ENCODE measurements at places on chromosomes 2 and 18.
A peak's percentile ranks its signal among the peaks of the same experiment; 100 is the strongest.

- DNase-seq = no peak
Observed at GRCh38 chr2:229445019-229445418, 173.9 kb upstream of the PID1 start.

- DNase-seq = peak; percentile 82
Observed at GRCh38 chr2:69724540-69725159, 17.3 kb upstream of the ANXA4 start.

GRCh38 chr2:213818436-213818835, 534.2 kb downstream of the SPAG16 start:
- DNase-seq = no peak

DNA sequence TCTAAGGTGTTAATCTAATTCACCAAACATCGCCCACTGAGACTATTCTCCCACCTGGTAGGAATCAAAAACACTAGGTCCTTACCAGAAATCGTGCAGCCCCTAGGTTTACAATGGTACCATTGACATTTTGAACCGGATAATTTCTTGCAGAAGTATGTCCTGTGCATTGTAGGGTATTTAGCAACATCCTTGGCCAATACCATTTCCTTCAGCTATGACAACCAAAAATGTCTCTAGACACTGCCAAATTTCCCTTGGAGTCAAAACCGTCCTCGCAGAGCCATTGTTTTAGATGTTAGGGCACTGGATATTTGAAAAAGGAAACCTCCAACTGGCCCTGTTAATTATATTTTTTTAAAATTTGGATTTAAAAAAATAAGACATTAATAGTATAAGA, 3.8 kb downstream of the VPS54 start:
- DNase-seq = no peak

- DNase-seq = no peak
Observed at GRCh38 chr2:159080641-159081040, 112.2 kb downstream of the TANC1 start.

DNA sequence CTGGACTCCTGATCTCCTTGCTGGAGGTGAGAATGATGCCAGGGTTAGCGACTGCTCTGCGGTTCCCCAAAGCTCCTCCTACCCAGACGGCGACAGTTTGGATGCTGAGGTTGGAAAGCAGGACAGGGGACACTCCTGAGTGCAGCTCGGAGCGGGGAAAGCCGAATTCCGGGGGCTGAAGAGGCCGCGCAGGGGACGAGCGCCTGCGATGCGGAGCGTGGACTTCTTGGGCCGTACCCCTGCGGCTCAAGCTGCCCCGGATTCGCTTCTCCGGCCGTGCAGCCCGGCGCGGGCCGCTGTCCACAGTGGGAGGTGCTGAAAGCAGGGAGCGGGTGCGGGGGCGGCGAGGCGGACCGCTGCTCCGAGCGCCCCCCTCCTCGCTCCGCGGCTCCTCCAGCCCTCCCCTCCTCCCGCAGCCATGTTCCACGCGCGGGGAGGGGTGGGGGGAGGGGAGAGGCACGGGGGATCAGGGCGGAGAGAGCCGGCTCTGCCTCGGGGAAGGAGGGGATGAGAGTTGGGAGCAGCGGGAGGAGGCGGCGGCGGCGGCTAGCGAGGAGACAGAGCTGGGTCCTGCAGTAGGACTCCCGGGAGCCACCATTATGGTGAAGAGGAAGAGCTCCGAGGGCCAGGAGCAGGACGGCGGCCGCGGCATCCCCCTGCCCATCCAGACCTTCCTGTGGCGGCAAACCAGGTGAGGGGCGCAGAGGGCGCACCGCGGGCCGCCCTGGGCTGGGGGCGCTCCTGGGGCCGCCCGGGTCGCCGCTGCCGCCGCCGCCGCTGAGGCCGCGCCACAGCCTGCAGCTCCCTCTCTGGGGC, at the start of gene UNC80:
Gene UNC80, plus strand, starts transcription at position 359 of the 816 bp plus-strand sequence. Its CDS starts 241 bp downstream, at position 600.
- DNase-seq = no peak

- no peak for DNase-seq
Observed at GRCh38 chr2:86254576-86255538, 55.6 kb downstream of the MRPL35 start.

GRCh38 chr2:30663806-30664205, 143.4 kb downstream of the CAPN13 start:
- DNase-seq = no peak

GRCh38 chr18:44627280-44627679, 53.4 kb upstream of the SETBP1 start:
- no peak for DNase-seq

DNA sequence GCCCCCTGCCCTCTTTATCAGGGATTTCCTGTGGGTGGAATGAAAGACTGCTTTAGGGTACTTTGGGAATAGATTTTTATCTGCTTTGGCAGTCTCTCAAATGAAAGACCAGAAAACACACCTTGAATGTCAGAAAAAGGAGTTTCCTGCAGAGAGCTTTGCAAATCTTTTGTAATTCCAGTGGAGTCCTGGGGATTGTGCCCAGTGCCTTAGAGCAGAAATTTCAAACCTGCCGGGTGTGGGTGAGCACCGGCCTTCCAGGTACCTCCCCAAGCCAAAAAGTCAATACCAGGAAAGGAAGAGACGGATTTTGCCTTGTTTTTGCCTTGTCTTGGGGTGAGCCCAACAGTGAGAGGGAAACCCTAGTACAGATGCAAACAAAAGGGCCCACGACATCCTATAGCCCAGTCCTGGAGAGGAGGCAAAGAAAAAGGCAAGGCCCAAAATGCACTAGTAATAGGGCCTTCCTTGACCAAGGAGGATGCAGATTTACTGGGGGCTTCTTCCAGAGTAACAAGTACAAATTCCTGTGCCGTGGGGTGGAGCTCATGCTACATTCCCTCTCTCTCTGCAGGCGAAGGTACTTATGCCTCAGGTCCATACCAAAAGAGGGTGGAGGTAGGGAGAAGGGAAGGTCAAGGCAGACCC, 36.4 kb downstream of the FOXI3 start:
- DNase-seq = no peak

GRCh38 chr2:211976076-211976475, 562.5 kb downstream of the ERBB4 start:
- no peak for DNase-seq

DNA sequence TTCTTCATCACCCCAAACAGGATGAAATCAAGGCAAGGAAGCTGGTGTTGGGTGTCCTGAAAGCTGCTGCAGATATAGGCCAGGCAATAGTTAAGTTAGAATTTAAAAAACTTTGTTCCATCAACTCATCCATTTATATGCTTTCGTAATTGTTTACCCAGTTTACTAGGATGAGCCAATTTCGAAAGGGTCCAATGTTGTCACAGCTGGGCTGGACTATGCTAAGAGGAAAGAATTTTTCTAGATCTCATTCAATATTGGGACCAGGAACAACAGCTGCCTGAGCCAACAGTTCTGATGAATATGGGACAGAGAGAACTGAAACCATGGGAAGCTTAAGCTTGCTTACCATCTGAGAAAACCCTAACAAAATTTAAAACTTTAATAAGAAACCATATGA, 21.6 kb upstream of the SP3 start:
- no peak for DNase-seq

- no peak for DNase-seq
Observed at GRCh38 chr2:50018292-50018691, 864.0 kb upstream of the FSHR start.

GRCh38 chr2:71606244-71606643, 152.9 kb downstream of the DYSF start:
- no peak for DNase-seq

DNA sequence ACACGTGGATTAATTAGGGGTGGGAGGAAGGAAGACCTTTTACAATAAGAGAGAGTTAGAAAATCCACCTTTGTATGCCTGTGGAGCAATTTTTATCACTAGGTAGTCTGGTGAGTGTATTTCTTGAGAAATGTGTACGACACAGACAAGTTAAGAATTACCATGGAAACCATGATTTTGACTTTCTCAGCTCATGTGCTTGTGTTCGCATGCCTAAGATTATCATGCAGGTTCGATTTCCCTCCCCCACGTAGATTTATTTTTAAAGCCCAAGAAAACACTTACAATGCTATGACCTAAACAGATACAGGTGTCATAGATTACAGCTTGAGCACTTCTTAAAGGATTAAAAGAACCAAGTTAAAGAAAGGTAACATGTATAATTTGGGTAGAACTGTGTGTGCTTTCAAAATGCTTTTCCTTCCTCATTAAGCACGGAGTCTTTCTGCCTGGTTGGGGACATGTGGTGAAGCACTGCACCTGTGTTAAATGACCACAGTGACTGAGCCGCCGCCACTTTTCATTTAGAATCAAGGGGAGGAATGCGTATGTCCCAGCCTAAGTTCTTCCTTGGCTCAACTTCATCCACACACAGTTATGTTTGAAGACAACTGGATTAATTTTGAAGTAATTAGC, 16.6 kb downstream of the SERTAD2 start:
- DNase-seq = no peak

DNA sequence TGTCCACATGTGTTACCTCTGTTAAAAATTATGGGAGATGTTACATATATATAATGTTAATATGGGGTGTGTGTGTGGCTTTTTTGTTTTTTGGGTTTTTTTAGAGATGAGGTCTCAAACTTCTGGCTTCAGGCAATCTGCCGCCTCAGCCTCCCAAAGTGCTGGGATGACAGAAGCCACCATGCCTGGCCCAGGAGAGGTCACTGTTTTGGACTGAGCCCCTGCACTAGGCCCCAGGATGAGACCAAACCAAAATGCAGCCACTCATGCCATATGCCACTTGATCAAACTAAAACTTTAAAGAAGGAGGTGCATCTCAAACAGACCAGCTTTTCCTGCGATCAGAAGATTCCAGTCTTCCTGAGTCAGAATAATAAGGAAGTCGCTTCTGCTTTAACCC, 2.5 kb downstream of the ADI1 start:
- DNase-seq = no peak

DNA sequence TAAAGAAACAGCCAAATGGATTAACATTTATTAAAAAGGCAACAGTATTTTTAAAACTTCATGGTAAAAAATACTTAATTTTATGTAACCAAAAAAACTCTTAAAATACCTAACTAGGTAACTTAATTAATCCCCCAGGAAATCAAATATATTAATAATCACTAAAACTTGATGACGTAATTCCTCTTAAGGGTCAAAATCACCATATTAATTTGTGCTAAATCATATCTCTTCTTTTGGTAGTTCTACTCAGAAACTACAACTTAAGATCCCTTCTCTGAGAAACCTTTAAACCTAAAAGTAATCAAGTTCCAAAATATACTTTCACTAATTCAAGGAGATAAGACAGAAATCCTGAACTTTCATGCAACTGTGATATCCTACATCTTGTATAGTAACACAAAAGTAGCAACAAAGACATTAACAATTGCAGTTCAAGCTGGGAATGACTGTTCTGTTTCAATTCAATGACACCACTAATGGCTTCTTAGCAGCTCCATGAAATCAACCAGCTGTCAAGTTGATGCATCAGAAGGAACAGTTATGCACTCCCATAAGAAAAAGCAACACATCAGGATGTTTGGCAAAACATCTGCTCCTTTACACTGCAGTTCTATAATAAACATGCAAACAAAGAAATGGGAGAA, 4.0 kb downstream of the BAZ2B start:
- no peak for DNase-seq

DNA sequence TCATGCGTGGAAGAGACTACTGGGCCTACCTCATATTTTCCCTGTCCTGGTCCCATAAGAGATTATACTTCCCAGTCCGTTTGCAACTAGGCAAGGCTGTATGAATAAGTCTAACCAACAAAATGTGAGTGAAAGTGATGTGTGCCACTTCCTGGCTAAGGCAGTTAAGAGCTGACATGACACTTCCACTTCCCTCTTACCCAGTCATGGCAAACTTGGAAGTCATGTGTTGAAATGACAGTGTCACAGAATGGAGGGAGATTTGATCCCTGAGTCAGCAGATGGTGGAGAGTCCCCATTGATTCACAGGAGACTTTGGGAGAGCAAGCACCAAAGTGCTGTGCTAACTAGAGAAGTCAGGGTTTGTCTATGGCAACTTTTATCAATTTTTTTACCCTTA, 36.4 kb downstream of the TACR1 start:
- no peak for DNase-seq

DNA sequence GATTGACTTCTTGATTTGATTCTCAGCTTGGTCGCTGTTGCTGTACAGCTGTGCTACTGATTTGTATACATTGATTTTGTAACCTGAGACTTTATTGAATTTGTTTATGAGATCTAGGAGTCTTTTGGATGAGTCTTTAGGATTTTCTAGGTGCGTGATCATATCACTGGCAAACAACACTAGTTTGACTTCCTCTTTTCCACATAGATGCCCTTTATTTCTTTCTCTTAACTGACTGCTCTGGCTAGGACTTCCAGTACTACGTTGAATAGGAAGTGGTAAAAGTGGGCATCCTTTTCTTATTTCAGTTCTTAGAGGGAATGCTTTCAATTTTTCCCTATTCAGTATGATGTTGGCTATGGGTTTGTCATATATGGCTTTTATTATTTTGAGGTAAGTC, 101.3 kb downstream of the OSBPL1A start:
- no peak for DNase-seq

DNA sequence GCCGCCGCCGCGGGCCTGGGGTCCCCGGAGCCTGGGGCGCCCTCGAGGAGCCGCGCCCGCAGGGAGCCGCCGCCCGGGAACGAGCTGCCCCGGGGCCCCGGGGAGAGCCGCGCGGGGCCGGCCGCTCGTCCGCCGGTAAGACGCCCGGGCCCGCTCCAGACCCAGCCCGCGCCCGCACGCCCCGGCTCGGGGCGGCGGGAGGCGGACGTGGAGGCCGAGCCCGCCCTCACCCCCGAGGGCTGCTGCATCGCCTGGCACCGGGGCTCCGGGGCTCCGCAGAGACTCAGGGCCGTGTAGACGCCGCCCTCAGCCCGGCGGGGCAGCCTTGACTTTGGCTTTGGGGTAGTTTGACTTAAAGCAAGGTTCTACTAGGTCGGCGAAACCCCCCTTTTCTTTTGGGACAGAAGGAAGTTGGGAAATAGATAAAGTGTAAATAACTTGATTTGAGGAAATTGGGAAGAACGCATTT, 335 bp downstream of the ERFE start:
- DNase-seq = no peak

DNA sequence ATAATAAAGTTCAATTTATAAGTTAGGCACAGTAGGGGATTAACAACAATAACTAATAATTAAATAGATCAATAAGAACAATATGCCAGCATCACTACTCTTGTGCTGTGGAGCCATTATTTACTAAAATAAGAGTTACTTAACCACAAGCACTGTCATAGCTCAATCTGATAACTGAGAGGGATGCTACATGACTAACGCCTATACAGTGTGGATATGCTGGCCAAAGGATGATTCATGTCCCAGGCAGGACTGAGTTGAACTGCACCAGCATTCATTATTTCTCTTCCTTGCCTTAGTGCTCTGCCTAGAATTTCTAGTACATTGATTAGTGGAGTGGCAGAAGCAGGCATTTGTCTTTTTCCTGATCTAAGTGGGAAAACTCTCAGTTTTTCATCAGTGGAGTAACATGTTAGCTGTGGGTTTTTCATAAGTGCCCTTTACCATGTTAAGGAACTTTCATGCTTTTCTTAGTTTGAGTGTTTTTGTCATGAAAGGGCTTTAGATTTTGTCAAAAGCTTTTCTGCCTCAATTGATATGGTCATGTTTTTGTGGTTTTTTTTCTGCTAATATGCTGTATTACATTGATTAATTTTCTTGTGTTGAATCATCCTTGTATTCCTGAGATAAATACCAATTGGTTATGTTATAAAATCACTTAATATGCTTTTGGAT, 21.7 kb downstream of the KIAA1328 start:
- no peak for DNase-seq

Data from LoVo (cell line).